ENCODE measurements at places on chromosomes 3 and 15.

GRCh38 chr15:54307252-54307902, 329.1 kb downstream of the UNC13C start:
- DNase-seq, result no peak

- no peak for DNase-seq
Measured at GRCh38 chr15:72222393-72222792, 8.6 kb downstream of the PKM start.

GRCh38 chr15:86494475-86494874, 414.8 kb downstream of the AGBL1 start:
- no peak for DNase-seq

DNA sequence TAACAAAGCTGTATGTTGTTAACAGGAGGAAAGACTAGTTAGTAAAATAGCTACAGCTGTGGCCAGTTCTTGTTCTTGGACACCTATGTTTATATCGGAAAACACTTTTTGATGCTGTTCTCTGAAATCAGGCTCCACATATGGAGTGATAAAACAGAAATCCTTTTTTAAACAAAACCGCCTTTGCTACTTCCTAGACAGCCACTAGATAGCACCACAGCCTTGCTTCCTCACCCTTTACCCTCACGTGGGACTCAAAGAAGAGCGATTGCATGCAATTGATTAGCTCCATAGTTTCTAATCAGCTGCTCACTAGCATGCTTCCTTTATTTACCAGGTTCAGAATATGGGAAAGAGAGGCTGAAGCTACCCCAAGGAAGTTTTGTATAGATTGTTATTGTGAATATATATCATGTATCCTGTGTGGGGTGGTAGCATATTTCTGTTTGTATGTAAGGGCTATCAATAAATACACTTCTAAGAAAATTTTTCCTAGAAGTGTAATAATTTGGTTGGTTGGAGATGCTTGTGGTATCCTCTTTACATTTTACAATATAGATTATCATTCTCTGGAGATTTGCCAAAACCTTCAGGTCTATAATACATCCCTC, 4.3 kb upstream of the MTFMT start:
- no peak for DNase-seq

DNA sequence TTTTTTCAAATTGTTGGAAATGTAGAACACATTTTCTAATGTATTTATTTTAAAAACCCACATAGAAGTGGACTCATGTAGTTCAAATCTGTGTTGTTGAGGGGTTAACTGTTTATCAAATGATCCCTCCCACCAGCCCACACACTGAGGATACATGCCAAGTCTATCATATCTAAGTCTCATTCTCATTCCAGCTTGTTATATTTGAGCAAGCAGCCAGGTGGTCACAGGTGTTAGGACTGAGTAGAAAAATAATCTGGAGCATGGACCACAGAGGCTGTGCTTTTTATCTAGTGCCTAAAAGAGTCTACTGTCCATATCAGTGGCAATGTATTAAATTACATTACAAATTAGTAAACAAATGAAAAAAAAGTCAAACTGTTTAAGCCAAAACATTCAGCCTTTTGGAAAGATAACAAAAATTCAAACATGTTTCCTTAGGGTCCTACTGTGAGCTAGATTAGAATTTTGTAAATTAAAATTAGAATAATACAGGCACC, 20.7 kb upstream of the SPESP1 start:
- DNase-seq, result no peak

- DNase-seq, result no peak
Measured at GRCh38 chr15:76730262-76730661, 174.9 kb downstream of the SCAPER start.

- no peak for DNase-seq
Measured at GRCh38 chr3:52299247-52299878, 11.7 kb downstream of the GLYCTK start.

All from NCI-H510A (cell line).